ENCODE measurements at places on chromosomes 1 and 21.

GRCh38 chr21:37580666-37581065 lies 214.1 kb downstream of the DYRK1A start:
- no peak for DNase-seq

- DNase-seq, result no peak
Measured at GRCh38 chr1:154931940-154932487, 4.5 kb downstream of the PMVK start.

GRCh38 chr21:45109831-45110492 lies 35.6 kb downstream of the ADARB1 start:
- DNase-seq, result no peak

- no peak for DNase-seq
Measured at GRCh38 chr1:51708911-51709760, 92.2 kb downstream of the OSBPL9 start.

GRCh38 chr1:200890818-200891773 lies 3.6 kb upstream of the INAVA start:
- peak; percentile 91 for DNase-seq

GRCh38 chr1:184255560-184255959 lies 131.3 kb upstream of the C1orf21 start:
- no peak for DNase-seq
